Stimulated activated CD4-positive, alpha-beta T cell treated with anti-CD3 and anti-CD28 coated beads, Interleukin-4, amount 100 ng/mL, for 4 hours (primary cell): ENCODE measurements at places on chromosomes 12 and 14.

GRCh38 chr12:66627270-66627987, 51.4 kb downstream of the GRIP1 start:
- DNase-seq: no peak

DNA sequence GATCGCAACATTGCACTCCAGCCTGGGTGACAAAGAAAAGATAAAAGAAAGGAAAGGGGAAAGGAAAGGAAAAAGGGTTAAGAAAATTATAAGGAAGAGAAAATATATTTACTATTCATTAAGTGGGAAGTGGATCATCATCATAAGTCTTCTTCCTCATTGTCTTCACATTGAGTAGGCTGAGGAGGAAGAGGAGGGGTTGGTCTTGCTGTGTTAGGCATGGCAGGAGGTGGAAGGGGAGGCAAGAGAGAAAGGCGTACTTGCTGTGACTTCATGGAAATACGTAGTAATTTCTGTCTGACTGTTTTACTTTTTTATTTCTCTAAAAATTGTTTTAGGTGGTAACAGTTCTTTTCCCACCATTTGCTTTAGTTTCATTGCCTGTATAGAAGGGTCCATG, 26.2 kb downstream of the FAM177A1 start:
- DNase-seq: no peak

- DNase-seq: no peak
Observed at GRCh38 chr14:94058674-94059138, 22.3 kb downstream of the DDX24 start.

DNA sequence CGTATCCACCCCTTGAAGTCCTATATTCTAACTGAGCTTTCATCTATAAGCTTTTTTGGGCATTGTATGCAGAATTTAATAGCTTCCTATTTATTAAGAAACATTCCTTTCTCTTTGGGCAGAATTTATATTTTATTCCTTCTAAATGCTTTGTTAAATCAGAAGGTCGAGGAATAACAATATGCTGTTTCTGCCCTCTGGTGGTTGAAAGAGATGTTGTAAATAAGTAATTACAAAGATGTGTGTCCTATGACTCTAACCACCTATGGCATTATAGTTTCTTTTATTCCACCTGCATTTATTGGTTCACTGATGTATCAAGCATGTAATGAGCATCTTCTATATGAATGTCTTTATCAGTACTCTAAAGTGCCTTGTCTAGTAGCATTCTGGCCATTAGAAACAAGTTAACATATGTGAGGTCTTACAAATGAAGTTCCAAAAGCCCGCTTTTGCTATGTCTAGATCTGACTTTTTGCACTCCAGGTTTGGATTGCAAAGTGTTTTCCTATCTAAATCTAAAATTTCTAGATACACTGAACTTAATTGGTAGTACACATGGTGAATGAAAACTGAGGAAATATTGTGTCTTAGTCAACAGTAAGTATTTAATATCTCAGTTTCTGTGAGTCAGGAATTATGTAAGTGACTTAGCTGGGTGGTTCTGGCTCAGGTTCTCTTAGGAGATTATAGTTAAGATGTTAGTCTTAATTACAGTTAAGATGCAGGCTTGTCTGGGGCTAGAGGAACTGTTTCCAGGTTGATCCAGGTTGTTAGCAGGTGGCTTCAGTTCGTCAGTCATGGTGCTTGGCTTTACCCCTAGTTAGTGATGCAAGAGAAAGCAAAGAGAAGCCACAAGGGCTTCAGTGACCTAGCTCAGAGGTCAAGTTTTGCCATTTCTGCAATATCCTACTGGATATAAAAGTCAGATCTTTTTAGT, 57.5 kb downstream of the PLEKHA5 start:
- DNase-seq: no peak

DNA sequence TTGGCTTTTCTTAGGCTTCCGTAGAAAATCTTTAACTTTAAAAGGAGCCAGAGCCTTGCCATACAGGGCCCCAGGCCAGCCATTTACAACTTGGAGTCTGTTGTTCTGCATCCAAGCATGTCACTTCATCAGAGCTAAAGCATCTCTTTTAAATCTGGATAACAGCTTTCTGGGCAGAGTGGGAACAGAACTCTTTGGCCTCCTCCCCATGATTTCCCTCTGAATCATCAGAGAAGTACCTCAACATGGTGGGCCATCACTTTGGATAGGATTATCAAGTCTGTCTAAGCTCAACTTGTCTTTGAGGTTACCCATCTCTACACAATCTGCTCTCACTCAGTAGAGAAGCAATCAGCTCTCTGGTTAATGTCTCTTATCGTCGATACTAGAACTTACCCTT, 170.9 kb downstream of the SLC6A15 start:
- DNase-seq: no peak

GRCh38 chr12:51730745-51731144, 117.8 kb downstream of the FIGNL2 start:
- no peak for DNase-seq

GRCh38 chr12:109464642-109465351, 12.3 kb downstream of the KCTD10 start:
- no peak for DNase-seq

- DNase-seq: no peak
Observed at GRCh38 chr14:58747181-58747580, 109.4 kb downstream of the DACT1 start.

- DNase-seq: no peak
Observed at GRCh38 chr14:105062048-105062433, 3.2 kb downstream of the GPR132 start.

DNA sequence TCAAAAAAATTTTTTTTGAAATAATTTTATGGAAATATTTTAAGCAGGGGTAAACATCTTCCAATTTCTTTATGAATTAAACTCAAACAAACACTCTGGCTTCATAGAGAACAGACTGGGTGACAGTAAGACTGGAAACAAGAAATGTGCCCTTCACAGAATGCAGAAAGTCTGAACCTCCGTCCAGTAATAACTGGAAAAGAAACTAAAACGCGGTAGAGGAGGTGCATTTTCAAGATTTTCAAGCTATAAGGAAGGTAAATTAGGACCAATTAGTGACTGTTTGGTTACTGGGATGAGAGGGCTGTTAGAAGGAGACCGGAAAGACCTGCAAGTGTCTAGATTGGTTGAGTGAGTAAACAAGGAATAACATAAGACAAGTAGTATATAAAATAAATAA, 245.7 kb downstream of the CEP128 start:
- no peak for DNase-seq

DNA sequence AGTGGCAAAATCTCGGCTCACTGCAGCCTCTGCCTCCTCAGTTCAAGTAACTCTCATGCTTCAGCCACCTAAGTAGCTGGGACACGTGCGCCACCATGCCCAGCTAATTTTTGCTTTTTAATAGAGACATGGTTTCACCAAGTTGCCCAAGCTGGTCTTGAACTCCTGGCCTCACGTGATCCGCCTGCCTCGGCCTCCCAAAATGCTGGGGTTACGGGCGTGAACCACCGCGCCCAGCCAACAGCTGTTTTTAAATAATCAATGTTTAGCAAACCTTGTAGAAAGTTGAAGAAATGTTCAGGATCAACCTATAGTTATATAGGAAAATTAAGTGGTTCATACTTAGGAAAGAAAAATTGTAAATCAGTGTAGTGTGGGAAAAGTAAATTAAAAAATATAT, 6.0 kb upstream of the HSP90AA1 start:
- DNase-seq: no peak
